Cardiac muscle cell (in vitro differentiated cells and primary cell): ENCODE measurements at places on chromosomes 16 and 17. TPM values are rescaled to one million over a fixed set of nuclear protein-coding genes. Genes with fewer than 3 reads are reported as not detected.

GRCh38 chr17:82021900-82022309, 773 bp downstream of the CENPX start:
- DNase-seq = no peak

DNA sequence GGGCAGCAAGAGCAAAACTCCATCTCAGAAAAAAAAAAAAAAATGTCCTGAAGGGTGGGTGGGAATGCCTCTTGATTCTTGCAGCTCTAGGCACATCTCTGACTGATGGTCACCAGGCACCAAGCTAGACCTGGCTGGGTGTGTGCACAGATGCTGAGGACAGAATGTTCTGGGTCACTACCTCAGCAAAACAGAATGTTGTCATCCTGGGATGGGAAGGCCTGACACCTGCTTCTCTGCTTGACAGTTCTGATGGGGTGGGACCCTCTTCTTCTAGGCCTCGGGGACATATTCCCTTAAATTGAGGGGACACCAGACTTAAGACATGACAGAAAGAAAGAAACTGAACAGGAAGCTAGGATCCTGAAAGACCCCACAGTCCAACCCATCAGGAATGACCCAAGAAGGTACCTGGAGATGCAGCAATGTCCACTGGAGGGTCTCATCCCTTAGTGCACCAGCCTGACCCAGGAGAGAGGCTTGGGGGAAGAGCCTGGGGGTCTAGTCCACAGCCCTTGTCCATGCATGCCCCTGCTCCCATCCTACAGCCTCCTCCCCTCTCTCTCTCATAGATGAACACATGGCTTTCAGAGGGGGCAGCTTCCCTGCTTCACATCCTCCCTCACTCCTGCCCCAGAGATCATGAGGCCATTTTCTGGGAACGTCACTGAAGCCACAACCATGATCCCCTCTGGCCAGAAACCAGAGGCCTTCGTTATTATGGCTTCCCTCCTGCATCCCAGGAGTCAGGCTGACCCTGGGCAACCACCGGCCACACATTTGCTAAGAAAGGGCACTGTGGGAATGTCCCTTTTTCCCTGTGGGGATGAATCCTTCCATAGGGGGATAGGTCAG, 3.8 kb upstream of the STAT5B start:
- no peak for DNase-seq

DNA sequence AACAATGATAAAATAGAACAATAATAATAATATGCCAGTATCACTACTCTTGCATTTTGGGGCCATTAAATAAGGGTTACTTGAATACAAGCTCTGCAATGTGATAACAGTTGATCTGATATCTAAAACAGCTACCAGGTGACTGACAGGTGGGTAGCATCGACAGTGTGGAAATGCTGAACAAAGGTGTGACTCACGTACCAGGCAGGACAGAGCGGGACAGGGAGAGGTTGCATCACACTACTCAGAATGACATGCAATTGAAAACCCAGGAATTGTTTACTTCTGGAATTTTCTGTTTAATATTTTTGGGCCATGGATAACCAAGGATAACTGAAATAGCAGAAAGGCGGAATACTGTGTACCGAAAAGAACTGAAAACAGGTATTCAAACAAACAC, 15.8 kb upstream of the ZNF19 start:
- DNase-seq = no peak

DNA sequence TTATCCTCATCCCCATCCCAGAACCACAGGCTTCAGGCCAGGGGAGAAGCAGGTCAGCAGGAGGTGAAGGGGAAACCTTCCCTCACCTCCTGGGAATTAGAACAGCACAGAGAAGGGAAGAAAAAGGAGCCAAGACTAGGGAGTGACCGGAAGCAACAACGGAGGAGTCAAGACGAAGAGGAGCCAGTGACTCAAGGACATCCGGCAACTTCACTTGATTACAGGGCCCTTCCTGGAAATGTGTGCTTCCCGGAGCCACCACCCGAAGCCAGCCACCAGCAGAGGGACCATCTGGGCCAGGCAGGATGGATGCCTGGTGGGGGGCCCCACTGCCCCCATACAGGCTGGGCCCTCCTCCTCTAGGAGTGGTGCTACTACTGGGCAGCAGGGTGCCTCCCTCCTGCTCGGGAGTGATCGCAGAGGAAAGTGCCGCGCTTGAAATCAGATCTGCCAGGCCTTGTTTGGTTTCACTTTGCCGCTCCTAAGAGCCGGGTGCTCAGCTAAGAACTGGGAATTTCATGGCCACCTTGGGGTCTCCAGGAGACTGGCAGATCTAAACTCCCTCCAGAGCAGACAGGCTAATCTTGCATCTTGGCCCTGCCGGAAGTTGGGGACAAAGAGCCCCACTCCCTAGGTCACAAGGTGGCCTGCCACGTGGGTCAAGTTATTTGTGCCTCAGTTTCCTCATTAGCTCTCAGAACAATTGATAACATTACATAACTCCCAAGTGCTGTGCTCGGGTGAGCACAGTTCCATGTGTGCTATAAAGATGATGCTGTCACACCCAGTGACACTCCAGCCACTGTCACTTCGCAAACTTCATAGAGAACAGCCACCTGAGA, 6.6 kb downstream of the CDC42EP4 start:
- peak; percentile 88 for DNase-seq

DNA sequence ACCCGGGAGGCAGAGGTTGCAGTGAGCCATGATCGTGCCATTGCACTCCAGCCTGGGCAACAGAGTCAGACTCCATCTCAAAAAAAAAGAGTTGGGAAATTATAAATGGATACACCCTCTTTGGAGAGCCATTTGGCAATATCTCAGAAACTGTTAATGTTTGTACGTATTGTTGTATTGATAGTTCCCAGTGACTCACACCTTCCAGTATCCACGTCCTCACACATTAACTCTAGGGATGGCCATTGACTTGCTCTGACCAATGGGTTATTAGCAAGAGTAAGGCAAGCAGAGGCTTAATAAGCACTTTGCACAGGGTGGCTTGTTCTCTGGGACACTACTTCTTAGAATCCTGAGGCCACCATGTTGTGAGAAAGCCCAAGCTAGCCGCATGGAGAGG, 107.6 kb upstream of the LHX1 start:
- DNase-seq = no peak

Gene WNT3
- total RNA-seq = 5.1 and 7.3 TPM in 2 replicates

Gene SNAI3
- total RNA-seq = 1.6 and 2.9 TPM in 2 replicates

Gene ARHGDIG
- 5.8 and 6.5 TPM in 2 replicates for total RNA-seq
